CMK (cell line): ENCODE measurements at places on chromosomes 3 and 15.

GRCh38 chr15:34365836-34366235, 1.2 kb downstream of the LPCAT4 start:
- no peak for DNase-seq

- DNase-seq, result no peak
These were observed 212.3 kb downstream of the FGF12 start for GRCh38 chr3:192514754-192515663.

GRCh38 chr15:72564091-72564490, 90.0 kb downstream of the ARIH1 start:
- DNase-seq, result no peak

DNA sequence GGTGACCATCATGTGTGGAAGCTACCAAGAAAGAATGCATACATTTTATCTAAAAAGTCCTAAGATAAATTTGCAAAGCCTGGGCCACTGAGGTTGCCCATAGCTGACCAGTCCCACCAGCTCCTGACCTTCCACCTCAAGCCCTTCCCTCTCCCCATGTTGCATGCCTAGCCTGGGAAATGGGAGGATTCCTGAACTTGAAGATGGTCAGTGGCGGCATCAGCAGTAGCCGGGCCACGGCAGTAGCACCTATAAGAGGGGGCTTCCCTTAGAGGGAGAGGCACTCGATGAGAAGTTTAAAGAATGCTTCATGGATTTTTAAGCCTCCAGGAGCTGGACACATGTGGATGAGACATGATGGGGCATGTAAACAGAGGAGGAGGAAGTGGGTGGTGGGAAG, 172.1 kb downstream of the KLF13 start:
- DNase-seq, result no peak
